ENCODE measurements at places on chromosomes 7 and 10. TPM values are rescaled to one million over a fixed set of nuclear protein-coding genes. Genes with fewer than 3 reads are reported as not detected.

GRCh38 chr7:8988267-8988666, 554.9 kb downstream of the NXPH1 start:
- no peak for DNase-seq

The KLHDC10 gene
- 26.7 TPM for total RNA-seq

DNA sequence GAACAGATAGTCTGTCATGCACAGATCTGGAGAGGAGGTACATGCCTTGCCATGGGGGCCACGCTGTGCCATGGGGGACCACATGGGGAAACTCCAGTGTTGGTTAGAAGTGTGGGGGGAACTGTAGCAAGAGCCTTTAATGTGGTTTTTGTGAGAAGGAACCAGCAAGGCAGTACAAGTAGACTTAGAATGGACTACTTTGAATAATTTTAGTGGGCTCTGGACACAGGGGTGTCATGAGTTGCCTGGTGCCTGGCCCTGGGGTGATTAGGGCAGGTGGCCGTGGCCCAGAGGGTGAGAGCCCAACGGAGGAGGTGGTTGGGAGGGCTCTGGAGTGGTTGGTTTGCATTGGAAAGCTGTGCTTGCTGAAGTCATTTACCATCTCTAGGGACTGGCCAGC, 77.2 kb downstream of the CXCL12 start:
- no peak for DNase-seq

DNA sequence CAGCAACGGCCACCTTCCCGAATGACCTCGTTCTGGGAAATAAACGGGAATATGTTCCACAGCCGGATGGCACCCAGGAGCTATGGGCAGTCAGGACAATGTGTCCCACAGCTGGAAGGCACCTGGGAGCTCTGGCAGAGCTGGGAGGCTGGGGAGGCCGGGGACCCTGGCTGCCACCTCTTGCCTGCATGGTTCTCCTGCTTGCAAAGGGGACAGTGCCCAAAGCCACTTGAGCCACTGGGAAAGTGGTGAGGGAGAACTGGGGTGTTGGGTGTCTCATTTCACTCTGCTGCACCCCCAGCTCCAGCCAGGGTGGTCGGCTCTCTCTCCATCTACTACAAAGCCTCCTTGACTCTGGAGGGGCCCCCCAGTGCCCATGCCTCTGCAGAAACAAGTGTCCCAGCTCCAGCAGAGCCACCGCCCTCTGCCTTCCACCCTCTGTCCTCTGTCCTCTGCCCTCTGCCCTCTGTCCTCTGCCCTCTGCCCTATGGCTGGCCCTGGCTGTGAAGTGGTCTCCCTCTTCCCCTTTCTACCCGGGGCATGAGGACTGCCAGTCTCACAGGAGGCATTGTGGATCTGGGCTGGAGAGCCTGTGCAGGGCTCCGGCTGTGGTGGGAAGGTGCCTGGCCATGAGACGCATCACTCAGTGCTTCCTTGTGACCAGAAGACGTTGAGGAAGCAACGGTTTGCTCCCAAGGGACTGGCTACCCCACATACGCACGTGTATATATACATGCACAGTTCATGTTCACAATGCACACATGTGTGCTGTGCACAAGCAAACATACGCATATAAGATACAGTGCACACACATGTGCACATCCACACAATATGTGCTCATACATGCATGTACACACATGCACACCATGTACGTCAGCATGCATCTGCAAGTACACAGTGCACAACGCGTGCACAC, 21.5 kb upstream of the INPP5A start:
- no peak for DNase-seq

GRCh38 chr10:50533296-50533695, 90.5 kb downstream of the SGMS1 start:
- no peak for DNase-seq

The EPO gene
- not detected for total RNA-seq

The ADAM8 gene
- 3.7 TPM for total RNA-seq

- no peak for DNase-seq
Observed at GRCh38 chr7:150759479-150759878, 22.3 kb downstream of the GIMAP5 start.

Measured in Panc1 (cell line).